ENCODE measurements at places on chromosomes 4 and X.

- DNase-seq, result no peak
Observed at GRCh38 chrX:10007621-10008020, 40.5 kb downstream of the CLDN34 start.

GRCh38 chrX:13933352-13933751 is 96.3 kb downstream of the GEMIN8 start:
- DNase-seq, result no peak

- DNase-seq, result peak; percentile 38
Observed at GRCh38 chrX:71998836-71999509, 88.3 kb downstream of the NHSL2 start.

DNA sequence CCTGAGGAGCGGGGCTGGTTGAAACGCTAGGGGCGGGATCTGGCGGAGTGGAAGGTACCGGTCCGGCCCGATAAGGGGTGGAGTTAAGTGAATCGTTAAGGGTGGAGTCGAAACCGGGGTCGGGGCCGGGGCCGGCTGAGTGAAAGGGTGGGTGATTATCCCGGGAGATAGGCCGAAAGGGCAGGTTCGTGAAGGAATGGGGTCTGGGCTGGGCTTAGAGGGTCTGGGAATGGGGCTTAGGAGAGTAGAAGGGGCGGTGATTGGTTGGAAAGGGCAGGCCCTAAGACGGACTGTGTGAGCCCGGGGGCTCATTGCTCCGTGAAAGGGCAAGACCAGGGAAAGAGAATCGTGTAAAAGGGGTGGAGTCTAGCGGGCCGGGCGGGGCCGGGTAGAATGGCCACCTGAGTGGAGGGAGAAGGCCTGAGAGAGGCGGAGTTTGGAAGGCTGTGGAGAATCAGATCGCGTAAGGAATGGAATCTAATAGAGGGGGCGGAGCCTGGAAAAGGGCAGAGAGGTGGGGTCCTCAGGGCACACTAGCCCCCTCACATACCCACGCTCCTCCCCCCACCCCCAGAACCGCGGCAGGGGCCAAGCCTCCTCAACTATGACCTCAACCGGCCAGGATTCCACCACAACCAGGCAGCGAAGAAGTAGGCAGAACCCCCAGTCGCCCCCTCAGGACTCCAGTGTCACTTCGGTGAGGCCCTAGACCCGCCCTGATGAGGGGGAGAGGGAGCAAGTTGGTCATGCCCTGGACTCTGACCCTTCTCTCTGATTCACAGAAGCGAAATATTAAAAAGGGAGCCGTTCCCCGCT is 430 bp downstream of the HDAC6 start:
- no peak for DNase-seq

GRCh38 chr4:6333301-6334202 is 63.9 kb downstream of the WFS1 start:
- peak; percentile 25 for DNase-seq

GRCh38 chrX:56764153-56764974 is 35.3 kb downstream of the NBDY start:
- DNase-seq, result peak; percentile 57

DNA sequence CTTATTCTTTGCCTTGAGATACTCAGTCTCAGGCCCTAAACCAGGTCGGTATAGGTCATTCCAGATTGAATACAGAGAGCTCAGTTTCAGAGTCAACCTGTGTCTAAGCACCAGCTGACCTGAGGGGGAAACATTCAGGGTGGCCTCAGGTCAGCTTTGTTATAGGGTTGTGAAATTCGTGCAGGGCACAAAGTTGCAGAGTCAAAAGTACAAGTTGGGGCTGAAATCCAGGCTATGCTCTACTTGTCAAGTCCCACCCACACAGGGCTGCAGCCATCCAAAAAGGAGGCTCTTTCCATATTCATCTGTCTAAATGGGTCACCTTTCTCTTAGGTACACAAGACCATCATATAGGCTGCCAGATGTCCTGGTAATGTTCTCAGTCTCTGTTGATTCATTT is 89.7 kb downstream of the ITIH6 start:
- DNase-seq, result no peak

DNA sequence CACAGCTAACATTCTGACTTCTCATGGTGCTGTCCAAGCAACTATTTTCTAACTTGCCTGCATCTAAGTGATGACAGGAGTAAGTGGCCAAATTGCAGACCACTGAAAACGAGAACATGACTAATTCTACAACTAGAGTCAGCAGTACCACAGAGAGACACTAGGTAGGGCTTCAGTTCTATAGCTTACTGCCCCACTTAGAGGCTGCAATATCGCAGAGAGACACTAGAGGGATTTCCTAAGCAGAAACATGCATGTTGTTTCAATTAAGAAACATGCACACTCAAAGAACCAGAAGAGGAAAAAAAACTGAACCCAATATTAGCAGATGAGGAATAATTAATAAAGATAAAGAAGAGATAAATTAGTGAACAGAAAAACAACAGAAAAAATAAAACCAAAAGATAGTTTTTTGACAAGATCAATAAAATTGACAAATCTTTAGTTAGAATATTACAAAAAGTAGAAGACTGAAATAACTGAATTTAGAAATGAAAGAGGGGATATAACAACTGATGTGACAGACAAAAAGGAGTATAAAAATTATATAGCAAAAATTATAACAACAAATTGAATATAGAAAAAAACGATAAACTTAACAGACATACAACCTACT is 100.8 kb downstream of the SPIN4 start:
- DNase-seq, result peak; percentile 82

- no peak for DNase-seq
Observed at GRCh38 chr4:7073526-7074390, 5.9 kb upstream of the GRPEL1 start.

DNA sequence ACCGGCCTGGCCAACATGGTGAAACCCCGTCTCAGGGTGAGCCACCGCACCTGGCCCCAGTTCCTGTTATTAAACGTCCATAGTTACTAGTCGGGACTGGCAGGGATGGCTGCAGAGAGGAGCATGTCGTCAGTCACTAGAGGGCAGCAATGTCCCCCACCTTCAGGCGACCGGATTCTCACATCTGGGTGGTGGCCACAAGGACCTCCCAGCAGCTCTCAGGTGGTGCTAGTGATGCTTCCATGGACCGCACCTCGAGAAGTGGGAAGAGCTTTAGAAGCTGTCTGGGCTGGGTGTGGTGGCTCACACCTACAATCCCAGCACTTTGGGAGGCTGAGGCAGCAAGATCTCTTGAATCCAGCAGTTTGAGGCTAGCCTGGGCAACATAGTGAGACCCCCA is 13.3 kb upstream of the IL3RA start:
- DNase-seq, result no peak

DNA sequence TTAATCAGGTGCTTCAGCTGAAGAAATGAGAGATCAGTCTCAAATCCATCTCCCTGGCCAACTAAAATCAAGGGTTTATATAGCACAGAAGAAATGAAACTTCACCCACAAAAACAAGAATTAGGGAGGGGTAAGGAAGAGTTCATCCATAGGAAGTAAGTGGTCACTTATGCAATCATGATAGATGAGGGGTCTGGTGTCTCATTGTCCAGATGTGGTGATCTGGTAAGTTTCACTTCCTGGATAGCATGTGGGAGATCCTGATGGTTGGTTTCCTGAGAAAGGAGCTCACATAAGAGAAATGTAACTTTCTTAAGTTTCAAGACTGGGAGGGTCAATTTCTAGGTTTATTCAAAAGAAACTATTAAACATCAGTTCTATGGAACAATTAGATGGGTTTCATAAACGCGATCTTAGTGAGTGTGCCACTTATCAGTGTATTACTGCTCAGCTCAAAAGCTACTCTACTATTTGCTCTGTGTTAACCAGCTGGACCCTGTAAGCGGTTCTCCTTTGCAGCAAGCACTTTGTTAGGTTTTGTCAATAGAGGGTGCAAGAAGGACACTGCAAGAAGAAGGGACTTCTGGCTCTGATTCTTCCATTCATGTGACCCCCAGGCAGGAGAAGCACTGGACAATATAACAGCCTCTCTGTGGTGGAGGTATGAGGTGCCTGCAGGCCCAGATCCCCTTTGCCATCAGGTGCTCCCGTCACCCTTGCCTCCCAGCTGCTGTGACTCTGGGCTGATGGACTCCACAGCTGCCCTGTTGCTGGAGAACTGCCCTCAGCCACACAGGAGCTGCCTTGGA is 35.4 kb upstream of the HPSE start:
- no peak for DNase-seq

GRCh38 chrX:151723156-151723760 is 7.4 kb downstream of the FATE1 start:
- no peak for DNase-seq

GRCh38 chr4:55161739-55162138 is 36.3 kb upstream of the KDR start:
- DNase-seq, result no peak

DNA sequence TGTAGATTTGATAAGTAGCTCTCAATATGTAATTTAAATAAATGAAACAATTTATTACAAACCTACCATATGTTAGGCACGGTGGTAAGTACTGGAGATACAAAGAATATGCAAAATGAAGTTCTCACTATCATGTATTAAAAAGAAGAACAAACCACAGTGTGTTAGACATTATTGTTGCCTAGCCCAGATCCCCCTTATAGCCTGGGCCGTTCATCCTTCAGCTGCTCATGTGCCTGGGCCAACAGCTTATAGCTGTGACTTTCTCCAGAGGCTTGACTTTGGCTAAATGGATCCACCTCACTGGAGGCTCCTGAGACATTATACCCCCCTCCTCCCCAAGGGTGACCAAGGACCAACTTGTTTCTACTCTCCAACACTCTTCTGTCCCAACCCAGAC is 29.8 kb upstream of the CCNG2 start:
- DNase-seq, result no peak

GRCh38 chr4:91916219-91916618 is 387.5 kb upstream of the GRID2 start:
- DNase-seq, result no peak

- peak; percentile 20 for DNase-seq
Observed at GRCh38 chrX:143854006-143854405, 29.9 kb upstream of the UBE2NL start.

DNA sequence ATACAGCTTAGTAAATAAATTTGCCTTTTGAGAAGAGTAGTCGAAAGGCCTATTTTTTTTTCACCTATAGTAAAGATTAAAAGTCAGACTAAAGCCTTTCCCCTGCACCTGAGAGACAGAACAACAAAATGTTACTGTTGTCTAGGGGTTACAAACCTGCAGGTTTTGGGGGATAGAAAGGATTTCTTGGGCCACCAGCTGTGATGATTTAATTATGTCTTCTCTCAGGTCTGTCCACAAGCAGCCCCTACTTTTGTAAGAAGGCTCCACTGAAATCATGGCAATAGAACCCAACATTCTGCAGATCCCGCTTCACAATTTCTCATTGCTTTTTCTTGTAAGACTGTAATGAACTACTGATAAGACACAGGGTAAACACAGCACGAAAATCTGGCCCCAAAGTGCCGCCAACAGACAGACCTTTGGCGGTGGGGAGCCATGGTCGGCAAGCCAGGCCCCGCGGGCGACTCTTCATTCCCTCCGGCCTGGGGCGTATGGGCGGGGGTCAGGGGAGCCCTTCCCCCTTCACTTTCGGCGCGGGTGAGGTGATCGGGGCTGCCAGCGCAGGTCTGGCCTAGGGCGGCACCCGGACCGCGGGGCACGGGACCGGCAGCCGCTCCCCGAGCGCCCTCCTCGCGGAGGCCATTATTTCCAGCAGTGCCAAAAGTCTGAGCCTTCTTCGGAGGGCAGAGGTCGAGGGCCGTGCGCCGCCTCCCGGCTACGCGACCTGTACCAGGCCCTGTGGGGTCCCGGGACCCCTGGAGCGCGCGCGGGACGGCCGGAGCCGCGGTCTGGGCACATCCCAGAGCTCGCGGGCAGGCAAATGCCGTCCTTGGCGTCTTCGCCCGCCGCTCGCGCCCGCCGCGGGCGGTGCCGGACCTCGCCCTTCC is 812 bp upstream of the KDM6A start:
- peak; percentile 59 for DNase-seq

- no peak for DNase-seq
Observed at GRCh38 chr4:24560868-24561368, 23.4 kb downstream of the DHX15 start.

DNA sequence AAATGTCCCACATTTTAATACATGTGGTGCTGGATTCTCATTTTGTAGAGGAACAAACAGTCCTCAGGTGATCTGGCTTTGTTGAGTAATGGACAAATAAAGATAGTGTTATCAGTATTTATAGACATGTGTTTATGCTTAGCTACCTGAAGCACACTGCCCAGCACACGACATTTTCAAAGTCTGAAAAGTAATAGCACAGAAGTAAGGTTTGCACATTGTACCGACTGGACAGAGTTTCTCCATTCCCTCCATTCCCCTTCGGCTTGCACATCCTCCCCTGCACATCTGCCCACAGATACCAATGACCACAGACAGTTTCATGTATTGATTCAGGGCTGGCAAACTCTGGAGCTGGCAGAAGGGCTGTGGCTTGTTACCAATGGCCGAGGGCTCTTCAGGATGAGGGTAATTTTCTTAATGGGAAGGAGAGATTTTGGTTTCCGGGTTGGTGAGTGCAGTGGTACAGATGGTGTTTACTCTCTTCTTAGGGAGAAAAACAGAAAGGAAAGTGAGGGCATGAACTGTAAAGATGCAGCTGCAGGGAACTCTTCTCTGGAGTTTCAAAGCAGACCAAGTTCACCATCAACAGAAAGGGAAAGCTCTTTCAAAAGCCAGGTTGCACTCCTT is 2.3 kb downstream of the GRPR start:
- DNase-seq, result no peak

DNA sequence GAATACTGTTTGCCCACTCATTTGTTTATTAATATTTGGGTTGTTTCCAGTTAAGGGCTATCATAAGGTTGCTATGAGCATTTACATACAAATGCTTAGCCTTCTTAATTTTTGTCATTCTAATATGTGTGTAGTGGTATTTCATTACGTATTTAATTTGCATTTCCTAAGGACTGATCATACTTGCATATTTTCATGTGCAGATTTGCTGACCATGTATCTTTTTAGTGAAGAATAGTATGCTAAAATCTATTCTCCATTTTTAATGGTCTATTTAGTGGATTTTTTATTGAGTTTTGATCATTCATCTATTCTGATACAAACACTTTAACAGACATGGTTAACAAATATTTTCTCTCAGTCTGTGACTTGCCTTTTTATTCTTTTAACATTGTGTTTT is 949.5 kb downstream of the RAB28 start:
- no peak for DNase-seq

- DNase-seq, result no peak
Observed at GRCh38 chr4:77438549-77438948, 167.1 kb upstream of the CXCL13 start.

- no peak for DNase-seq
Observed at GRCh38 chr4:15488658-15489470, 19.2 kb downstream of the CC2D2A start.
